ENCODE measurements at places on chromosomes 7 and 10.

- no peak for DNase-seq
Observed at GRCh38 chr10:123156078-123156477, 1.9 kb downstream of the BUB3 start.

DNA sequence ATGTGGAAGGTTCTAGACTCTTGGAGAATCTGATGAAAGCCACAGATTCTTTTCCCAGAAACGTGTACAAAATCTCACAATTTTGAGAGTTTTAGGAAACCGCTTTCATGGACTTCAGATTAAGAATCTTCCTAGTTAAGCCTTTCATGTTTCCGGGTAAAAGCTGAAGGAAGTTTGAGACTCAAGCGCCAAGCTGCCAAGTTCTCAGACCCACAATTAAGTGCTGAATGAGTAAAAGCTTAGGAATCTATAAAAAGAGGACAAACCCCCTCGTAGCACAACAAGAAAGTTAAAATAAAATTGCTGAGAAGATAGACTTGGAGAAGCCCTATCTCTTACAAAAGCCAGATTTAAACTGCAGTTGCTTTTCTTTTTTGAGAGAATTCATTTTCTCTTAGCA lies 99.6 kb downstream of the ST8SIA6 start:
- DNase-seq: no peak

- DNase-seq: no peak
Observed at GRCh38 chr7:55784151-55784550, 78.4 kb downstream of the SEPTIN14 start.

- DNase-seq: no peak
Observed at GRCh38 chr7:149433124-149433523, 27.7 kb downstream of the ZNF777 start.

DNA sequence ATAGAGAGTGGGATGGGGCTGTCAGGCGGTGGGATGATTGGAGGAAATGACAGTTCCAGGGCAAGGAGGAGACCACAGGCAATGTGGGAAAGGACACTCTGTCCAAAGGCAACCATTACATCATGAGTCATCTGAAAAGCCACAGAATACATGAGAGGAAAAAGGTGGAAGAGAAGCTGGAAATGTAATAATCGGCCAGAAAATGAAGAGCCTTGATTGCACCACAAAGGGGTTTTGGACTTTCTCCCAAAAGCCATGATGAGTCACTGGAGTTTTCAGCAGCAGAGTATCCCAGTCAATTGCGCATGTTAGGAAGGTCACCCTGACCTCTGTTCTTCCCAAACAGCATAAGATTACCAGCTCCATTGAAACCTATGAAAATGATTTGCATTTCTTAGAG lies 222.0 kb downstream of the LHFPL3 start:
- DNase-seq: no peak

DNA sequence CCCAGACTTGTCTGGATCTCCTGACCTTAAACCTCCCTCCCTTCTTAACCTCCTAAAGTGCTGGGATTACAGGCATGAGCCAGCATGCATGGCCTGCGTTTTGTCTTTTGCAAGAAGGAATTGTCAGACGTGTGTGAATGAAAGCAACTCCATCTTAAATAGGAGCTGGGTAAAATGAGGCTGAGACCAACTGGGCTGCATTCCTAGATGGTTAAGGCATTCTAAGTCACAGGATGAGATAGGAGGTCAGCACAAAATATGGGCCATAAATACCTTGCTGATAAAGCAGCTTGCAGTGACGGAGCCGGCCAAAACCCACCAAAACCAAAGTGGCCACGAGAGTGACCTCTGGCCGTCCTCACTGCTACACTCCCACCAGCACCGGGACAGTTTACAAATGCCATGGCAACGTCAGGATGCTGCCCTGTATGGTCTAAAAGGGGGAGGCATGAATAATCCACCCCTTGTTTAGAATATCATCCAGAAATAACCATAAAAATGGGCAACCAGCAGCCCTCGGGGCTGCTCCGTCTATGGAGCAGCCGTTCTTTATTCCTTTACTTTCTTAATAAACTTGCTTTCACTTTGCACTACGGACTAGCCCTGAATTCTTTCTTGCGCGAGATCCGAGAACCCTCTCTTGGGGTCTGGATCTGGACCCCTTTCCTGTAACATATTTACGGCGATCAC lies 41.2 kb upstream of the SDK1 start:
- DNase-seq: no peak

GRCh38 chr7:28473571-28474281 lies 61.4 kb downstream of the CREB5 start:
- no peak for DNase-seq

DNA sequence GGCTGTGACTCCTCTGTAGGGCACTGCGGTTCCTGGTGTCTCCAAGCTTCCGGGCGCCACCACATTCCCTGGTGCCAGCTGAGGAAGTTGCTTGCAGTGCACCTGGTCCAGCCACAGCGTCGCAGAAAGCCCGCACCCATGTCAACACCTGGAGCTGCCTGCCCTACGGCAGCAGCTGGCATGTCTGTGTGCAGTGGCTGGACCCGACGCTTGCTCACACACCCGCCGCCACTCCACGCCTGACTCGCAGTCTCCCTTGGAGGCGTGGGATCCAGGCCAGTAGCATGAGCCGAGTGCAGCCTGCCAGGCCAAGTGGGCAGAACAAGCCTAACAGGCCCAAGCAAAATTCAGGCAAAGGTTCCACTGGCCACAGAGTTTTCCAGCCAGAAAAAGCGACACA lies 118.1 kb upstream of the PHF14 start:
- no peak for DNase-seq

GRCh38 chr10:11678074-11678793 lies 63.9 kb upstream of the ECHDC3 start:
- no peak for DNase-seq

- DNase-seq: no peak
Observed at GRCh38 chr7:120628251-120628650, 229.7 kb downstream of the TSPAN12 start.

GRCh38 chr7:123941391-123942180 lies 16.5 kb downstream of the SPAM1 start:
- DNase-seq: no peak

GRCh38 chr7:15688279-15688626 lies 1.8 kb upstream of the MEOX2 start:
- DNase-seq: no peak

DNA sequence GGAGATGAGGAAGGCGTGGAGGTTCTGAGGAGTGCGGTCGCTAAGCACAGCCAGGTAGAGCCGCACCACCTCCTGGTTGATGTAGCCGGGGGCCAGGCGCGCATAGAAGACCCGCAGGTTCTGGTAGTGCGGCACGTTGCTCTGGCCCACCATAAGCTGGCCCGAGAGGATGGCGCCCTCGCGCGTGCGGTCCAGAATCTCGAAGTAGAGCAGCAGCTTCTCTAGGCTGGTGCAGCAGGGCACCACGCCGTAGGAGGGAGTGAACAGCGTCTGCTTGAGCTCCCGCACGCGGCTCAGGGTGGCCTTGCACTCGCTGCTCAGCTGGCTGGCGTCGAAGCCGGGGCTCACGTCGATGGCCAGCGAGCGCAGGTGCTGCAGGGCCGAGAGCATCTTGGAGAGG lies 77.8 kb upstream of the TNRC18 start:
- no peak for DNase-seq

DNA sequence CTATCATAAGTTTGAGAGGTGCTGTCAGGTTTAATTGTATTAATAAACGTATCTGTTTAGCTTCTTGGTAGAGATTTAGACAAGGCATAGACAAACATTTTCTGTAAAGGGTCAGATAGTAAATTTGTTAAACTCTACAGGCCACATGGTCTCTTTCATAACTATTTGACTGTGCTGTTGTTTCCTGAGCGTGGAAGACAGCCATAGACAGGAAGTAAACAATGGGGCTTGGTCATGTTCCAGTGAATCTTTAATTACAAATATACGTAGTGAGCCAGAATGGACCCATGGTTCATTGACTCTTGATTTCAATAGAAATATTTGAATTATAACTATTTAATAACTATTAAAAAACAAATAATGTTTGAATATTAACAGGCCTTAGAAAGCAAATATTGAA lies 451.1 kb downstream of the SH2D4B start:
- DNase-seq: no peak

DNA sequence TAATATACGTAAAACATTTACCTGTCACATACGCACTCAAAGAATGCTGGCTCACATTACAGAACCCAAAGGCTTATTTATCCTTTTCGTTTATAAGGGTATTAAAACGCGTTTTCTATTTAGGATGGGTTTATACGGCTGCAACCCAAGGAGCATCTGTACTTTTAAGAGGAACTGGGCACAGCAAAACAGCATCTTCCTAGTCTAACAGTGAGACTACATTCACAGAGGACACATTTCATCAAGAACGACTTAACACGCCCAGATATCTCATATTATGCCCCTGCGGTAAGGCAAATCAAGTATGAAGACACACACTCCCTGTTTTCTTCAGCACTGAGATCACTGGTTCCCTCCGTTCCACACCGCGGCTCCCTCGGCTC lies 533 bp upstream of the DMTF1 start:
- no peak for DNase-seq

DNA sequence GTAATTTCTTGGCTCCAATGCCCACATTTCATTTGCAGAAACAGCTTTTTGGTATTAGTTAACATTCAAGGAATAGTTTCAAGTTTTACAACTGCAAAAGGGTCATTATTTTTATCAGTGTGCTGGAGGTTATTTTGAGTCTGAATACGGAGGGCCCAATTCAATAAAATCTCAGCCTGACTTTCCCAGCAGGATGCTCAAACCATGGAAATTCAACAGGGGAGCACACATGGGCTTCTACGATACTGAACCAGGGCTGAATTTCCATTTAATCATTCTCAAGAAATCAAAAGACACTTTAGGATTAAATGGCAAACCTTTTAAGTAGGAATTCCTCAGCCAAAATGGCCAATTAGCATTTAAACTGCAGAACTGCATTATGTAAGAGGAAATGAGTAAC lies 700.9 kb upstream of the ANKRD30A start:
- DNase-seq: no peak

DNA sequence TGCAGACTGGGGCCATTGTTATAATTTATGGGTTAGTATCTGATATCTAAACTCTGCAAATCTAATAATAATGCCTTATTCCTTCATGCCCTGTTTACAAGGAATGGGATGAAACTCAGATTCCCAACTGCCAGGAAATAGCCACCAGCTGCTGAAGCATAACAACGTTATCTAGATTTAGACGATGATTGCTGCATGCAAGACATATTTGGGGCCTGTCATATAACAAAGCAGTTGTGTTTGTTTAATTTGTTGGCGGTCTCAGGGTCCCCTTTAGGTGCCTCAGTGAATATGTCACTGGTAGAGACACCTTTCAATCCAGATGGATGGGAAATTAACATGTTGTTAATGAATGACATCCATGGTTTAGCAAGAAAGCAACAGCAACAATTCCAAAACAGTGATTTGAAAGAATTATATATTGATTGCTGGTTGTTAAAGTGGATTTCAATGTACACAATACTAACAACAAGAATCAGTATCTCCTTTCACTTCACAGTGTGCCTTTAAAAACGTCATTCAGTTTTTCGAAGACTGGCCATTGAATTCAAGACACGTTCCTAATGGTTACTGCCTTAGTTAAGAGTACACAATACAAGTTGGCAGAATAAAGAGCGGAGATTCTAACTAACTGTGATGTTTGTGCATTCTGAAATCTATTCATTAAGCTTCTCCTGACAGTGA lies 860.6 kb upstream of the CELF2 start:
- DNase-seq: no peak

DNA sequence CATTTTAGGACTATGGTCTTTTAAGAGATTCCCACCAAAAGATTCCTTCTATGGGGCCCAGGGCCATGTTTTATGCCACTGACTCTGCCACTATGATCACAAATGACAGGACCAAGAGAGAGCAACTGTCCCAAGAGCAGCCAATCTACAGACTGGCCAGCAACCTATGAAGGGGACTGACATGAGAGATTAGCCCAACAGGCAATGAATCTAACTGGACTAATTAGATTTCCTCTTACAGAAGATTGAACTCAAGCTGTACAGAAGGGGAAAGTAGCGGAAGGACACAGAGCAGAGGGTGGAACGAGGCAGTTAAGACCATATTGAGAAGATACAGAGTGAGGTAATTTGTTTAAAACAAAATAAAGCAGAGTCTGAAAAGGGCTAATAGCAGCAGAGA lies 25.8 kb downstream of the ZNF800 start:
- no peak for DNase-seq

DNA sequence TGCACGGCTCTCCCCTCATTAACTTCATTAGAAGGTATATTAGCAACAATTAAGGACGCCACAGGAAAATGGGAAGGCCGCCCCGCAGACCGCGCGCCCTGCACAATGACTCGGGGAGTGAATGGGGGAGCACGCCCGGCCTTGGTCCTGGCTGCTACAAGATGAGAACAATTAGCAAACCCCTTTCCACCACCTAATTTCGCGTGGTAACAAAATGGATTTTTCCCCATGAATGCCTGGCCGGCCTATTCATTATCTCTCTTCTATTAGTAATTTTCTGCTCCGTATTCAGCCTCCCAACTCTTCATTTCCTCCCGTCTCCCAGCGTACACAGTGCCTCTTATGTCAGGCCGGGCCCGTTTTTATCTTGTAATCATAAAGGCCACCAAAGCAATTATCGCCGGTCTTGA lies 346.9 kb downstream of the DNAJB6 start:
- DNase-seq: no peak

DNA sequence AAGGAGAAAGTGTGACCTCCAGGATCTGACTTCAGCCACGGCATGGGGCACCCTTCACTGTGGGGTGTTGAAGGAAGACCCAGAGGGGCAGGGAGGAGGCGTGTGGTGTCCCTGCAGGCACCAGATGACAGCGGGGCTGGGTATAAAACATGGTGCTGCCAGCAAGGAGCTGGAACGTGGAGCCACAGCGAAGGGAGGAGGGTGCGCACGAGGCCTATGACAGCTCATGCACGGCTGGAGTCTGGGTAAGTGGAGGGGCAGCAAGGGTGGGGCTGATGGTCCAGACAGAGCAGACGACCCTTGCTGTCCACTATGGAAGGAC lies 27.8 kb upstream of the FOXL3 start:
- DNase-seq: no peak

DNA sequence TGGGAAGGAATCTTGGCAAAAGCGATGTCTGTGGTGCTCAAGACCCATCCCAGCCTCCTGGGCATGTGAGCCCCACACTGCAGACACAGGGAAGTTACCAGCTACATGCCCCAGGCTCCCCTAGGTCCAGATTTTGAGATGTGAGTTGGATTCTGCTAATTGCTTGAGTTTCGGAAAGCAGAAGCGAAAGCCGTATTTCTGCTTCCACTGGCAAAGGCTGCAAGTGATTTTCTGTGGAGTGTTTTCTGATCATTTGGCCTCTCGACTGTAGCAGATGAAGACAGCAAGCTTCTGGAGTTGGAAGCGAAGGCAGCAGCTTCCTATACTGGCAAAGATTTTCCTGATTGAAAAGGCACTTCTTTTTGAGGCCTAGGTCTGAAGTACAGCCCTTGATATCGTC lies 29.6 kb downstream of the ANKRD16 start:
- no peak for DNase-seq

DNA sequence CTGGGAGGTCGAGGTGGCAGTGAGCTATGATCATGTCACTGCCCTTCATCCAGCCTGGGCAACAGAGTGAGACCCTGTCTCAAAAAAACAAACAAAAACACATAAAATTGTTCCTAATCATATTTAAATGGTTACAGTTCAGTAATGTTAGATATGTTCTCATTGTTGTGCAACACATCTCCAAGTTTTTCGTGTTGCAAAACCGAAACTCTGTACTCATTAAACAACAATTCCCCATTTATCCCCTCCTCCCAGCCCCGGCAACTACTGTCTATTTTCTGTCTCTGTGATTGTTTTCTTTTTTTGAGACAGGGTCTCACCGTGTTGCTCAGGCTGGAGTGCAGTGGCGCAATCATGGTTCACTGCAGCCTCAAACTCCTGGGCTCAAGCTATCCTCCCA lies 16.1 kb upstream of the PRXL2A start:
- no peak for DNase-seq

- DNase-seq: no peak
Observed at GRCh38 chr10:122494173-122494820, 32.9 kb downstream of the HTRA1 start.
